Stimulated activated CD8-positive, alpha-beta memory T cell treated with anti-CD3 and anti-CD28 coated beads, Interleukin-7, amount 100 ng/mL, for 1 hour (primary cell): ENCODE measurements at places on chromosomes 7 and 10.

GRCh38 chr10:70561070-70561469, 41.5 kb downstream of the PRF1 start:
- no peak for DNase-seq

GRCh38 chr7:112665709-112666108, 124.5 kb downstream of the TMEM168 start:
- DNase-seq: no peak

GRCh38 chr7:16494955-16495719, 29.6 kb upstream of the SOSTDC1 start:
- no peak for DNase-seq

GRCh38 chr7:30470771-30471170, 7.8 kb downstream of the NOD1 start:
- DNase-seq: no peak

DNA sequence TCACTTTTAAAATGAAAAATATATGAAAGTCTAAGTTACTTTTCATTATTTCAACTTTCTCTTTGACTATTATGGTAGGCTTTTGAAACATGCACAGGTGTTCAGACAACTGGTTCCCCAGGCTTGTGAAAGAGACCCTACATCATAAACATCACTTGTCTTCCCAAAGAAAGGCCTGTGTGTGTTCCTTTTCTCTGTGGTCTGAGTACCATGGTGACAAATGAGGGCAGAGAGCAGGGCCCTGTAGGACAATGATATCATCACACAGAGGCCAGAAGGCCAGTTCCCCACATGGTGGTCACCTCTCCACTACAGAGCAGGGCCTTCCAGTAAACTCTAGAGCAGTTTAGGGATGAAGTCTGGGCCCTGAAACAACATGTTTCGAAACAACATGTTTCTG, 288.8 kb downstream of the USP6NL start:
- DNase-seq: no peak

DNA sequence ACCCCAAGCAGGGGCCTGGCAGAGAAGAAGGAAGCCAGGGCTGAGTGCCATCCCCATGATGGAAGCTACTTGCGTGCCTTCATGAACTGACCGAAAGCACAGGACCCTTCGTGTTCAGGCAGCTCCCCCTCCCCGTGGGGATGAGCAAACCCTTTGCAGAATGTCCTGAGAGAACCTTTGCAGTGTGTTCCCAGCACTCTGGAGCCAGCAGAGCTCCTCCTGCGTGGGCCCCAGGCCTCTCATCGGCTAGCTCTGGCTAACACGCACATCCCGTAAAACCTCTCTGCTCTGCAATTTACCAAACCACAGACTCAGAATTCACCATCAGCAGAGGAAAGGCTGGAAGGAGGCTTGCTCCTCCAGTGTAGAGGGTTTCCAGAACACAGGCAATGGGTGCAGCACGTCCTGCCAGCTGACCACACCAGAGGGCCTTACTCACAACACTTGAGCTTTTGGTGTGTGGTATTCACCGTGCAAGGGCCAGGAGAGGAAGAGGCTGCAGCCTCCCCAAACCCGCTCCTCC, 3.1 kb downstream of the SH3PXD2A start:
- no peak for DNase-seq

- DNase-seq: no peak
These were observed 722.7 kb upstream of the CELF2 start for GRCh38 chr10:10294881-10295529.

GRCh38 chr7:114519240-114519639, 104.6 kb downstream of the FOXP2 start:
- DNase-seq: no peak

- no peak for DNase-seq
These were observed 21.2 kb downstream of the FOXL3 start for GRCh38 chr7:311131-311680.

GRCh38 chr10:104300736-104301292, 31.8 kb downstream of the GSTO2 start:
- no peak for DNase-seq

DNA sequence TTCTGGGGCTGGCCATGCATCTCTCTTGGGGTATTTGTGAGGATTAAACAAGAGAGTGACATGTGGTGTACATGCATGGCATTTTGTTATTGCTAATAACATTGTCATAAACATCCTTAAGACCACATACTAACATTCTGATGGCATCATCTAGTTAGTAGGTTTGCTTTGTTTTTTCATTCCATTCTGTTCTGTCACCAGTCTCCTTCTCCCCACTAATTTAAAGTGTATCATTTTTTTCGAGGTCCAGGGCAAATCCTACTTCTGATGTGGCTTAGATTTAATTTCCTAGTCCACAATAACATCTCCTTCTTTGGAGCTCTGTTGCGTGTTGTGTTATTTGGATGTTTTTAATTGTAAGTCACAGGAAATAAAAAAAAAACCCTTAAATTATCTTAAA, 248.1 kb downstream of the LRMDA start:
- no peak for DNase-seq

- DNase-seq: no peak
These were observed 20.7 kb downstream of the AHCYL2 start for GRCh38 chr7:129245533-129245932.

- no peak for DNase-seq
These were observed 1.1 kb downstream of the REEP3 start for GRCh38 chr10:63522277-63522687.

- no peak for DNase-seq
These were observed 492 bp downstream of the COG5 start for GRCh38 chr7:107563081-107563774.

DNA sequence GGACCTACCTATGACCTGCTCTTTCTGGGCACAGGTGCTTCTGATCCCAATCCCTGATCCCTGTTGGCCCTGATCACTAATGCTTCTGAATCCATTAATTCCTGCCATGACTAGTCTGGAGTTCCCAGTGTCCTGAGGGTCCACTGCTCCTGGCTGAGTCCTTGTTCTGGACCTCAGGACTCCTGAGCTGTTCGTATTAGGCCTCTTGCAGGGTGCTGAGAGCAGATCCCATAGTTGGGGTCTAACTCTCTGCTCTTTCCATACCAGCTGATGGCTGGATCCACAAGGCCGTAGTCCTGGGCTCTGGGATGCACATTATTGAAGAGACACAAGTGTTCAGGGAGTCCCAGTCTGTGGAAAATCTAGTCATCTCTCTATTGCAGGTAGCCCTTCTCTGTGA, 7.0 kb downstream of the MRPL43 start:
- DNase-seq: no peak

DNA sequence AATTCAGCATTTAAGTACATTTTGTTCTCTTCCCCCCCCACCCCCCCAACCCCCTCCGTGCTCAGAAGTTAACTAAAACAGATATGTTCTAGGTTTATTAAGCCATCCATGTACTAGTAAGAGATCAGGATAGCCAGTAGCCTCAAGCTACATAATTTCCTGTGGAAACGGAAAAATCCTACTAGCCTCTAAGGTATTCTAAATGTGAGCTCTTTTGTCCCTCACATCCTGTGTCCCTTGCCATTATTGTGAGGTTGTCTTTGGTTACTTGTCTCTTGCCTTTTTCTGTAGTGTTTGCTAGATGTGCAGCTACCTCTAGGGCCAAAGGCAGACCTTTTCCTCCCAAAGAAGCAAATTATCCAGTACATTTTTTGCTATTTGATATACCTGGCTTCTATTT, 92.1 kb downstream of the BTRC start:
- no peak for DNase-seq

DNA sequence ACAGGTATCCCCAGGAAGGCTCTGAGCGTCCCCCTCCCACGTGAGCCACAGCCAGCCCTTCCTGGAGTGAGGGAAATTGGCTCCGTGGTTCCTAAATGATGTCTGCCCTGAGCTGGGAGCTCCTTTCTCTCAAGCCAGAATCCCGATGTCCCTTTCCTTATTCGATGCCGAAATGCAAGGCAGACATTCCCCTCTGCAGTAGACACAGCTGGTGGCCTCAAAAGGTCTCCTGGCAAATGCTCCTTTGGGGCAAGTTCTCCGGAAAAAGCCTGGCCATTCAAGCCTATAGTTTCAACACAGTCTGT, 98.9 kb downstream of the HIP1 start:
- no peak for DNase-seq

DNA sequence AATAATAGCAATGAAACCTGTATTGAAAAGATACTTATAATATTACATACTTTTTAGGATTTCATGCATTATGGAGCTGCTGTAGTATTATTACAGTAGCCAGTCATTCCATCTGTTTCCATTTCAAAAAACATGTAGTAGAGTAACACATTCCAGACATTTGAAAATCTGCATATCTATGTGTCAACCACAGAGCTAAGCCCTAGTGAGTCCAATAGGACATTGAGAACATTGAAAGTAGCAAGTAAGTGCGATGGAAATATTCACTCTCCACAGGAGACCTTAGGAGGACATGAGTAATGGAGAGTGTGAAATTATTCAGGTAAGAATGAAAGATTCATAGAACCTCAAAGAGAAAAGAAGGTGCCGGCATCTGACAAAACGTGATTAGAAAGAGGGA, 15.3 kb downstream of the NSMCE4A start:
- no peak for DNase-seq

- no peak for DNase-seq
These were observed 335.4 kb upstream of the NRP1 start for GRCh38 chr10:33669904-33670303.

DNA sequence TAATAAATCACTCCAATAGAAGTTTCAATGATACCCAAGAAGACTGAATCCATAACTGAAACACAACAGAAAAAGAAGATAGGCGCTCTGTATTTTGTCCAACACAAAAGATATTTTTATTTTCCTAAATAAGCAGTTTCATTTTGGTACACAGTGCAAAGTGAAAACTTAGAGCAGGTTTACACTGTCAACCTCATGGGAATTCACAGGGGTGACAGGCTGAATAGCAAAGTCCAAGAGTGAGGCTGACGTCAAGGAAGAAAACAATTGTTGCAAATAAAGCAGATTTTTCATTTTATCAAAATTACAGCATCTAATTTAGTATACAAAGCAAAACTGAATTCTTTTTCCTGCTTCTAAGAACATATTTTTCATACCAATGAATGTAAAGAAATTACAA, 28.6 kb downstream of the NAMPT start:
- no peak for DNase-seq

DNA sequence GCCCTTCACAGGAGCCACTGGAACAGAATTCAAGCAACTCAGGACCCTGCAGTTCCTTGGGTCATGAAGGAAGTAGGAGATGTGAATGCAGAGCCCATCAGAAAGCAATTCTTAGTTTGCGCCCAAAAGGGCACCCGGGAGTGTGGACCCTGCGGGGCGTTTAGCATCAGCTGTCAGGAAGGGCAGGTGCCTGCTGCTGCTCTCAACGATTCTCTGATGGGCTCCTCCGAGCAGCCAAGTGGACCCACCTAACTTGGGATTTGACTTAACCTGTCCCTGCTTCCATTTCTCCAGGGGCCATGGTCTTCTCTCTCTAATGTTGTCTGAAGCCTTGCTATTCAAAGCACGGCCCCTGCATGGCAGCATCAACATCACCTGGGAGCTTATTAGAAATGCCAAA, 17.1 kb downstream of the CPA5 start:
- no peak for DNase-seq

DNA sequence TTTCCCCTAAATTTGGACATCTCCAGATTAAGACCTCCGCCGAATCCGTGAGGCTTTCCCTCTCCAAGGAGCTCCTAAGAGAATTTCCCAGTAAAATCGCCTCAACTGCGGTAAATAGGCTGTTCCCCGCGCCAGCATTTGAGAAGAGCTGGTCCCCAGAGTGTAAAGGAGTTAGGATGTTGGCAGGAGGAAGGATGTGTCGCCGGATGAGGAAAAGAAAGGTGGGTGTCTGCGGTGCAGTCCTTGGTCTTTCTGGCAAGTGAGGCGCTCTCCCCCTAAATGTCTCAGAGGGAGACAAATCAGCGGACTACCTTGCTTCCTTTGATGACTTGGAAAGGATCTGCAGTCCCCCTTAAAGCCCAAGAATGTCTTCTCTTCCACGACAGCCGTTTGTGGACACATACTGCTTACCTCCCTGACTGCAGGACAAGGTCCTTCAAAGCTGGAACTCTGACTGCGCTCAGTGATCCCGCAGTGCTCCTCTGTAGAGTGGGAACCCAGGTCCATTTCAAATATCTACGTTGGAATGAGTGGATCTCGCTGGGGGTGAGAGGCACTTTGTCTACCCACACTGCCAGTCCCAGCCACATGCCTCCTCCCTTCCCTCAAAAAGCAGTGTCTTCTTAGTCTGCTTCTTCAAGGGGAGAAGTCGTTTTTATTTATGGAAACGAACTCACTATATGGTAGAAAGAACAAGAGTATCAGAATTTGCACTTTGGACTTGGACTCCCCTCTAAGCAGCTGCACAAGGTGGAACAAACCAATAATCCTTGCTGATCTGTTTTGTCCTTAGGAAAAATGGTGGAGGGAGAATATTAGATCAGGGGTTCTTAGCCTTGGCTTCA, 1.1 kb upstream of the DLG5 start:
- no peak for DNase-seq

DNA sequence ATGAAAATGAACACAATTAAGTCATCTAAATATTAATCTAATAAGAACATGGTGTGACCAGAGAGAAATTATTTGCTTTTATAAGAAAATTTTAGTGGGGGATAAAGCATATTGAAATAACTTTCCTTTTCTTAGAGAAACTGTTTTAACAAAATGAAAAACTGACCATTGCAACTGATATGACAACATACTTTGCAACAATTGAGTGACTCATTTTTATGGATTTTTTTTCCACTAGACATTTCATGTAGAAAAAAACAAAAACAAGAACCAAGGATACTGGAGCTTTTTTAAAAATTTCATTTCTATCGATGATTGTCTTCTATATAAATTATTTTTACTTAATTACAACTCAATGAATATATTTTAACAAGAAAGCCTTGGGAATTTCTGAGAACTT, 90.0 kb downstream of the C1GALT1 start:
- no peak for DNase-seq

- no peak for DNase-seq
These were observed 74.0 kb upstream of the NANOS1 start for GRCh38 chr10:118955531-118955930.

DNA sequence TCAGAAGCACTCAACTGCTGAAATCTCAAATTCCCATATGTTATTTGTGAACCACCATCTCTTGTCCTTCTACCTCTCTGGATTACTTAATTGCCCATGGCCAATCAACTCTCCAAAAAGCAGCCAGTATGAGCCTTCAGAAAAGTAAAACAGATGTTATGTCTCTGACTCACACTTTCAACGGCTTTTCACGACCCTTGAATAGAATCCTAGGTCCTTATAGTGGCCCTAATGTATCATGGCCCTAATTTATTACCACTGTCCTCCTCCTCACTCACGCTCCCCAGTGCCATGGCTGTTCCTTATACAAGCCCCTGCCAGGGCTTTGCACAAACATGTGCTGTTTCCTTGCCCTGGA, 20.0 kb downstream of the ZNF438 start:
- DNase-seq: no peak

DNA sequence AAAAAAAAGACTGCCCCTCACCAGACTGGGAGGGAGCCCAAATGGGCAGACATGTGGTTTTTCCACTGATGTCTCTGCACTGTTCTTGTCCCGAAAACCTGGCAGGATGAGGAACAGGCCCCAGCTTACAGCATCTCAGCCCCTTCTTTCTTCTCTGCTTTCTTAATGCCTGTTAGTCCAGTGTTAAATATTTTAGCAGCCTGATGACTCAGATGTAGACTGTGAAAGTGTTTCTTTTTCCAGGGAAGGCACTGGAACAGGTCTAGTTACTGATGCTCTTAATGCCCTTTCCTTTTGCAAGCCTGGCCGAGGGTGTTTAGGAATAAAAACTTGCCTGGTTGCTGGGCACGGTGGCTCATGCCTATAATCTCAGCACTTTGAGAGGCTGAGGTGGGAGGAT, 107.7 kb downstream of the TACC2 start:
- no peak for DNase-seq
